ENCODE measurements at places on chromosomes 2 and 18.

DNA sequence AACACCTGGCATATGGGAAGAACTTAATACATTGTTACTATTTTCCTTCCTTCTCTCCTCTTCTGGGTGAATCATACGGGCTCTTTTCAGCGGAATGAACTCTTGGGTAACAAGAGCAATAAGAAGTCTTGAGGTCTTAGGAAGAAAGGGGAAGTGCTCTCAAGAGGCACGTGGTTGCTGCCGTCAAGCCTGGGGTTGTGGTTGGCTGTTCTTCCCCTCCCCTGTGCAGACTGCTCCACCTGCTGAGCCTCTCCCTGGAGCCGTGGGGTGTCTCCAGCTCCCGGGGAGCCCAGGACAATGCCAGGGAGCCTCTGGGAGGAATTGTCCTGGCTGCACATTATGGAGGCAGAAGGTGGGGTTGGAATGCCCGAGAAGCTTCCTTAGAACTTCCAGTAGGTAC is 19.4 kb downstream of the TOGARAM2 start:
- no peak for DNase-seq

DNA sequence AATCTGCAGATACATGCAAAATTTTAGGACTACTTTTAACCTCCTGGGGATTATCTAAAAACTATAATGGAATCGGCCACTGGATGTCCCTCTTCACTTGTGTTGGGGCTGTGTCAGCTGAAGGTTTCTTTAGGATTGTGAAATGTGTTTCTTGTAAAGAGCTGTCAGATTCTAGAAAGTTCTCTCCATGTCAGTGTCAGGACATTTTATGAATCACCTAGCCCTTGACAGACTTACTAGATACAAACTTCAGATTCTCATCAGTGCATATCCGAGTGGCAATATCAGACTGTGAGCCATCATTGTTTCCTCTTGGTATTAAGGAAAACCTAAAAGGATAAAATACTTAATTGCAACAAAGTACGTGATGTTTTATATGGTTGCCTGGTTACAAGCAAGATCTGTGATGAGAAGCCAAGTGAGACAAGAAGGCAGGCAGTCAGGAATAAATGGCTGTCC is 107.3 kb downstream of the CPS1 start:
- DNase-seq = peak; percentile 47

DNA sequence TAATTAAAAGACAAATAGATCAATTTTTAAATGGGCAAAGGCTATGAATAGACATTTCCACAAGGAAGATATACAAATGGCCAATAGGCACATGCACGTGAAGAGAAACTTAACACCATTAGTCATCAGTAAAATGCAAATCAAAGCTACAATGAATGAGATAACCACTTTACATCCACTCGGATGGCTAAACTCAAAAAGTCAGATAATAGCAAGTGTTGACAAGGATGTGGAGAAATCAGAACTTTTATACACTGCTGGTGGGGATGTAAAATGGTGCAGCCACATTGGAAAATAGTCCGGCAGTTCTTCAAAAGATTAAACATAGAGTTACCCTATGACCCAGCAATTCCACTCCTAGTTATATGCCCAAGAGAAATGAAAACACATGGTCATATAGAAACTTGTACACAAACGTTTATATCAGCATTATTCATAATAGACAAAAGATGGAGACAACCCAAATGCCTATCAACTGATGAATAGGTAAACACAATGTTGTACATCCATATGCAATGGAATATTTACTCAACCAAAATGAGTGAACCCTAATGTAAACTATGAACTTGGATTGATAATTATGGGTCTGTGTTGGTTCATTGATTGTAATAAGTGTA is 51.1 kb downstream of the SMAD7 start:
- no peak for DNase-seq

DNA sequence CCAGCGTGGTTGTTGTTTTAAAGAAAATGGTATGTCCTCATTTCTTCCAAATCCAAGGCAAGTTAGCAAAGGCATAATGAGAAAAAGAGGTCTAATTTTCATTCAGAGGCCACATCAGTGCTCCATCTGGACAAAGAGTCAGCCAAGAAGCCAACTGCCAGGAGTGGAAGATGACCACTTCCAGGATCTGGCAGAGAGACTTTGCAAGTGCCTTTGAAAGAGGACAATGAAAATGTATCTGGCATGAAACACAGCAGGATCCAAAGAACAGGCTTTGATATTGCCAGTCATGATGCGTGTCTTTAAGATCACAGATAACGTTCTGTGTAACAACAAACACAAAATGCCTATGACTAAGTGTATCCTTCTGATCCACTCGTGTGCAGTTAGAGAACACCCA is 82.8 kb downstream of the AFF3 start:
- no peak for DNase-seq

DNA sequence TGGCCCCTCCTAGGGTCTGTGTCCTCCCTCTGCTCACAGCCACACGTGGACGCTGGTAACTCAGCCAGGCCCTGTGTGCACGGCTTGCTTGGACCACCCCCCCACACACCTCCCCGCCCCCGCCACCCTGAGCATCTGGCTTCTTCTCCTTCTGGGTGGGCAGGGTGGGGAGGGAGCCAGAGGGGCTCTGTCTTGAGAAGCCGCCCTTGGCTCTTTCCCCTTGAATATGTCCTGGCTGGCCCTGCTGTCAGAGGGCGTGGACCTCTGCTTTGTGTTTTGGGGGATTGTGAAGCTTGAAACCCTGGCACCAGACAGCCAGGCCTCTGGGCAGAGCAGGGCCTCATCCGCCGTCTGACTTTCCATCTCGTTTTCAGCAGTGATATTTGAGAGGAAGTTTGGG is 72.1 kb downstream of the GLI2 start:
- no peak for DNase-seq

- DNase-seq = no peak
Observed at GRCh38 chr2:166661824-166662223, 167.8 kb upstream of the SCN7A start.

GRCh38 chr2:234638966-234639365 is 142.1 kb upstream of the ARL4C start:
- DNase-seq = no peak

- no peak for DNase-seq
Observed at GRCh38 chr2:11375025-11375688, 30.7 kb upstream of the ROCK2 start.

GRCh38 chr18:34562252-34562870 is 147.7 kb upstream of the DTNA start:
- DNase-seq = no peak

GRCh38 chr2:133711201-133711600 is 142.9 kb upstream of the NCKAP5 start:
- DNase-seq = no peak

DNA sequence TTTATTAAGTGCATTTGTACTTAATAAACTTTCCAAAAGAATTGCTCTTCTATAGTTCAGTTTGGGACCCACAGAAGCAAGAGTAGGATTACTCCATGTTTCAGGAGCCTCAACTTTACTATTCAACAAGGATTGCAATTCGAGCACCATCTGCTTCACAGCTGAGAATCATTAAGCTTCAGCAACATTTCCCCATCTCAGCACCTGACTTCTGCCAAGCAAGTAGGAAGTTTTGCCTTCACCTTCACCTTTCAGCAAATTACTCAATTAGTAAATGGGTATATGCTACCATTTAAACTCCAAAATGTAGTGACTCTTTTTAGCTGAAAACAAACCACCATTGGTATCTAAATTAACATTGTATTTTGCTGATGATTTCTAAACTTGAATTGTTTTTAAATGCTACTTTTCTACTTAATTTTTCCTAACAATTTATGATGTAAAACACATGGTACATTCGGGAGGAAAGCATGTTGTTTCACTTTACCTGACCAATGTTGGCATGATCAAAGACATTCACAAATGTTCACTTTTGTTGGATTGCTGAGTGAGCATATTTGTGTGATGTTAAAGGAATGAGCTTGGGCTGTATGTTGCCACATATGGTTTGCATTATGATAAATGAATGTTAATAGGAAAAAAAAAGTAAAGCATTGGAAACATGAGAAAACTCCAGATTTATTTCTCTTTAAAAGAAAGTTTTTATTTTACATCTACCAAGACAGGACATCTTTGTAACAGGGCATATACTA is 159.2 kb downstream of the GULP1 start:
- DNase-seq = peak; percentile 21

- no peak for DNase-seq
Observed at GRCh38 chr18:41378598-41378997, 576.4 kb upstream of the PIK3C3 start.

DNA sequence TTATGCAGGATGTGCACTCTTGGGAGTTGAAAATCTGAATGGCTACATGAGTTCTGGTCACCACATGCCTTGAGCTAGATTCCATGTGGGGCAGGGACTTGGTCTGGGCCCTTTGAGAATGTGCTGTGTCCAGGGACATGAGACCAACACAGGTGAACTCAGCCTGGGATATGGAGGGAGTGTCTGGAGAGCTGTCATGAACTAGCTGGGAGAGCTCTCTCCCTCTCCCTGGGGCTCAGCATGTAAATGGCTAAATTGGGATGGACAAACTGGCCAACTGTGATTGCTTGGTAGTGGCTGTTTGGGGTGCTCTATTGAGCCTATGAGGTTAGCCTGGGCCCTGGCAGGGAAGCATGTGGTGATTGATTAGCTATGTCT is 105.1 kb upstream of the HS6ST1 start:
- no peak for DNase-seq

GRCh38 chr18:43648002-43648401 is 370.7 kb upstream of the SYT4 start:
- no peak for DNase-seq

DNA sequence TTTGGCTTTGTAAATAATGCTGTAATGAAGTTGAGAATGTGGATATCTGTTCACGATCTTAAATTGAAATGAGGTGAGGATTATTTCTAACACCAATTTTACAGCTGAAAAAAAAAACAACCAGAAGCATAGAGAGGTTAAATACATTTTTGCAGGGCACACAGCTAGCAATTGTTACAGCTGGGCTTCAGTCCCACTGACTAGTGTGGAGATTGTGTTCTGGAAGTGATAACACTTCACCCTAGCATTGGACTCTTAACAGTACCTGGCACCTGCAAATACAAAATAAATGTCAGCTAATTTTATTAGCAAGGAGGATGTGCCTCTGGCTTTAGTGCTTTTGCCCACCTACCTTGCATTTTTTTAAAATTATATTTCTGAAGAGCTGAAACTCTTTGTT is 28.8 kb downstream of the CAVIN2 start:
- no peak for DNase-seq

- DNase-seq = no peak
Observed at GRCh38 chr18:31065036-31065773, 22.7 kb upstream of the DSC3 start.

DNA sequence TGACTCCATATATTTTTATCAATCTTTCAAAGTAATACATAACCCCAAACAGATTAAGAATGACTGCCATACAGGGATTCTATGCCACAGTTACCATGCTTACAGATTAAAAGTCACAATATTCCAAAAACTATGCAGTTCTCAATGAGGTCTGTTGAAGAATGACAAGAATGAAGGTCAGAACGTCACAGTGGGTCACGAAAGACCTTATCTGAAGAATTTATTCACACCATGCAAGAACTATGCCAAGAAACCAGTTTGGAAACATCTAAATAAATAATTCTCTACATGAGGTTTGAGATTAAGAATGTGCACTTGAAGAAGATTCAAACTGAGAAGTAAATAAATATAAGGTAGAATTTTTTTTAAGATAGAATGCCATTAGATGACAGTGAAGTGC is 253.3 kb downstream of the EXOC6B start:
- DNase-seq = peak; percentile 20

- no peak for DNase-seq
Observed at GRCh38 chr2:100862081-100862480, 42.1 kb downstream of the NPAS2 start.

DNA sequence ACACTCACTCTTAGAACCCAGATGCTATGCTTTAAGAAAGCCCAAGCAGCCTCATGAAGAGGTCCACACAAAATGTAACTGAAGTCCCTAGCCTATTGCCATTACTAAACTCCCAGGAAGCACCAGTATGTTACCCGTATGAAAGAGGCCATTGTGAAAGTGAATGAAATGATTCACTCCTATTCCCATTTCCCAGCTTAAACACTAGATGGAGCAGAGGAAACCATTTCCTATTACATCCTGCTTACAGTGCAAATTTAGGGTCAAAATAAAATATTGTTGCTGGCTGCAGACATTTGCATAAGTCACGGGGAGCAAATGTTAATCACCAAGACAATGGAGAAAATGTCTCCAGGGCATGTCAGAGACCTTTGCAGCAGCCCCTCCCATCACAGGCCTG is 989.7 kb upstream of the CRIM1 start:
- DNase-seq = no peak

DNA sequence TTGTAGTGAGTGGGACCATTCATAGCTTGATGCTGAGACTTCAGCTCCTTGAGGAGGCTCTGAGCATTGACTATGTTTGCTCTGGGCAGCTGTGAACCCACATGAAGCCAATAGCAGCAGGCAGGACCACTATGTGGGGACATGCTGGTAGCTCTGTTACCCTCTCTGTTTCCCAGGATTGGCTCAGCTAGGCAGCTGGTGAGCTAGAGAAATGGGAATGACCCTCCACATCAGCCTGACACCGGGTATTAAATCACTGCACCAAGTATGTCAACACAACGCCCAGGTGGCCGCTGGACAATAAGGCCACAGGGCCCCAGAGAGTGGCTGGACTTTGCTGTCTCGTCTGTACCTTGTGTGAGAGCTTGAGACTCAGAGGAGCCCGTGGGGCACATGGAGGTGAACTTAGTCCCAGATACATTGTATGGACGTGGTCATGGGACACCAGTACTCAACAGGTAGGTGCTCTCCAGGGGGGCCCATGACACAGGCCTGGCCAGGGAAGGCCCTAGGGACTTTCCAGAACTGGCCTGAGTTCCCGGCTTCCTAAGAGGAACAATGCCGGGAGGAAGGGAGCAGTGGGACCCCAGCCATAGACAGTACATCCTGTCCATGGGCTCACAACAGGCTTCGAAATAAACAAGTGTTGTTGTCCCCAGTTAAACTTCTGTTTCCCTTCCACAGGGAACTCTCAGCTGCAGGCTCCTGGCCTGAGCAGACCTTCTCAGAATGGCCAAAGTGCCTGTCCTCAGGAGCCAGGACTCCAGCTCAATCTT is 35.2 kb downstream of the HS1BP3 start:
- DNase-seq = no peak

- no peak for DNase-seq
Observed at GRCh38 chr18:67386032-67386431, 130.5 kb downstream of the DSEL start.

DNA sequence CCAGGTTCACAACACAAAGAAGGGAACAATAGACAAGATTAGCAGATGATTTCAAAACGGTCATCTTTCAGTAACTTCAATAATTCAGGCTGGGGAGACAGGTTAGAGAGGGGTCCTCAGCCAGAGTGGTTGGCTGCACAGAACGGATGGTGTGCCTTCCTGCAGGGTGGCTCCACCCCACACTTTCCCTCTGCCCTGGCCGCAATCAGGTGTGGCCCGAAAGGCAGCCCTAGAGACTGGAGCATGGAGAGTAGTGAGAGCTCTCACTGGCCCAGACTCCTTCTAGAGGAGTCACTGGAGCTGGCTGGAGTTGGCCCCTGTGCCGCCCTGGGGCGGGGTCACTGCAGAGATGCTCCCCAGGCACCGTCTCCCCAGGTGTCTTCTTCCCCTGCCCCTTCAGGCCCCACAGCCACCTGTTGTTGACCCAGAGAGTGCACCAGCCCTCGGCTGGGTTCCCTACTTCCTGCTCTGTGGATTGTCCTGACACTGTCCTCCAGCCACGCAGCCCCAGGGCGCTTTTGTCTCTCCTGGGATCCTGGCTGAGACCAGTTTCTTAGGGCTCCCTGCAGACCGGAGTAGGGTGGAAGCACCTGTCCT is 126.8 kb downstream of the PXDN start:
- no peak for DNase-seq

All from GM03348 (cell line).